EH (cell line): ENCODE measurements at places on chromosomes 5 and 9.

GRCh38 chr5:159781626-159782157 is 134.6 kb upstream of the ADRA1B start:
- peak; percentile 70 for DNase-seq

DNA sequence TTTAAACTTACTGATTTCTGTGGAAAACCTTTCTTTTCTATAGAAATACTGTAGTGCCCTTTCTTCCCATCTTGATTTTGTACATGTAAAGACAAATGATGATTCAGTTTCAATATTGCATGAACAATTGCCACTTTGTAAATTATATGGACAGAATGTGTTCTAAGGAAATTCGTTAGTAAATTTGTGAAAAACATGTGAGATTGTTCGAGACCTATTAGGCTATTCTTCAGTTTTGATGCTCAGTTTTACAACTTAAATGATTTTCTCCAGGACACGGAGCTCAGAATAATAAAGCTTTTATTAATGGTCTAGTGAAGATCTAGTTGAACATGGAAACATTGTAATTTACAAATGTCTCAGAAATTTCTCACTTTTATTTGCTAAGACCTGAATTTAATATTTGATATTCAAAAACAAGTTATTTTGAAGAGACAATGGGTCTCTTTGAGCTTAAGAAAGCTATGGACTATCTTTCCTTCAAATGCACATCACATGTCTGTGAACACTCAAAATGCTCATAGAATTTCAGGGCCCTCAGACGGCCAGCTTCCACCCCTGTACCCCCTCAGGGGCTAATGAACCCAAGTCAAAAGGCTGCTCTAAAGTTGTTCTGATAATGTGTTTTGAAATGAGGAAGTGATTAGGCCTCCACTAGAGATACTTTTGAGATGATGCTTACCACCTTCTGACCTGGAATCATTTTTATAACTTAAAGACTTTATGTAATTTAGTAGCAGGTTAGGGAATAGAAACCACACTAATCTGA is 54.1 kb upstream of the FSD1L start:
- no peak for DNase-seq

DNA sequence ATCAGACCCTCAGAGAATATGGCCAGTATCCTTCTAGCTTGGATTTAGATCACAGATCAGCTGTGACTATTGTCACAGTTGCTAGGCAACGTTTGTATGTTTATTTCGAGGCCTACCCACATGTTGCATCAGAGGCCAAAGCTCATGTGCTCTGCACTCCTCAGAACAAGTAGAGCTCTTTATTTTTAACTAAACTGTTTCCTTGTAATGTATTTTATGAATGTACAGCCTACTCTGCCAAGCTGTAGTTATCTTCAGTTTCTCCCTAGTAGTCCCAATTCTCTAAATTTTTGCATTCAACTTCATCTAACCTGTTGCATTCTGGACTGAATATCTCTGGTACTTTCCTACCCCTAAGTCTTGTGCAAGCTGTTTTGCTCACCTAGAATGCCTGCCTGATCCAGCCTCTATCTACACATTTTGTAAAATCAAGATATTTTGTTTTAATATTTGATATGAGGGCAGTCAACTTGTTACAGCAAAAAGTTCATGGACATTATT is 52.8 kb downstream of the CAST start:
- peak; percentile 84 for DNase-seq

GRCh38 chr9:137968235-137968634 is 90.7 kb downstream of the CACNA1B start:
- no peak for DNase-seq

GRCh38 chr5:1442222-1443145 is 2.8 kb downstream of the SLC6A3 start:
- DNase-seq, result no peak

- DNase-seq, result no peak
Measured at GRCh38 chr5:65015767-65016166, 247.0 kb downstream of the CWC27 start.

DNA sequence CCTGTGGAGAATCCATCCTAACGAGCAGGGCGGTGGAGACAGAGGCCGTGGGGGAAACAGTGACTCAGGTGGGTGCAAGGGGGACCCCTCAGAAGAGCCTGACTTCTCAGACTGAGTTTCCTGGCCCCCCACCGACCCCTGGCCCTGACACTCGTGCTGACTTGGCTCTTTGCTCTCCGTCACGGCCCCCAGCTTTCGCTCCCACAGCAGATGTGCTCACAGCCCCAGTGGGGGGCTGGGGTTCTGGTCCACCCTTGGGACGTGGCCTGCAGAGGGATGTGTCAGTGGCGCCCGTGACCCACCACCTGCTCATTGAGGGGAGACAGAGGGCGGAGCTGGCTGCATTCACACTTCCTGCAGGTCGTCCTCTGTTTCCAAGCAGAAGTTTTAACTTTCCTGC is 62.9 kb upstream of the IRX4 start:
- no peak for DNase-seq

DNA sequence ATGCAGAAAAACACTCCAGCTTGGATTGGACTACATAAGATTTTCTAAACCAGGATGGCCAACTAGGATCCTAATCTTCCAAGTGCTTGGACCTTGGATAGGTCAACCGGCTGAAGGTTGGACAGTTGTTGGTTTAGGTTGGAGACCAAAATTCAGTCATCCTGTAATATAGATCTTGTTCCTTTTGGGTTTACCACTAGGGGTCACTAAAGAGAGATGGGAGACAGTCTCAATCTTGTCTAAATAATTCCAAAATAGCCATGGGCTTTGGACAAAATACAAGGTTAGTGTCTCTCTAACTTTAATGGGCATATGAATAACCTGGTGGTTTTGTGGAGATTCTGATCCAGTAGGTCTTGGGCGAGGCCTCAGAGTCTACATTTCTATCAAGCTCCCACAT is 148.7 kb upstream of the ERCC6L2 start:
- peak; percentile 63 for DNase-seq

DNA sequence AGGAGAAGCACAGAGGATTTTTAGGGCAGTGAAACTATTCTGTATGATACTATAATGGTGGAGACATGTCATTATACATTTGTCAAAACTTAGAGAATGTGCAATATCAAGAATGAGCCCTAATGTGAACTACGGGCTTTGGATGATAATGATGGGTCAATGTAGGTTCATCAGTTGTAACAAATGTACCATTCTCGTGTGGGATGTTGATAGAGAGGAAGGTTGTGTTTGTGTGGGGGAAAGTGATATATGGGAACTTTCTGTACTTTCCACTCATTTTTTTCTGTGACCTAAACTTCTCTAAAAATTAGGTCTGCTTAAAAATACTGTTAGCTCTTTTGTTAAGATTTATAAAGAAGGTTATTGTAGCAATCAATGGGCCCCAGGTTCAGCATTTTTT is 138.9 kb downstream of the SPATA31D1 start:
- DNase-seq, result no peak

DNA sequence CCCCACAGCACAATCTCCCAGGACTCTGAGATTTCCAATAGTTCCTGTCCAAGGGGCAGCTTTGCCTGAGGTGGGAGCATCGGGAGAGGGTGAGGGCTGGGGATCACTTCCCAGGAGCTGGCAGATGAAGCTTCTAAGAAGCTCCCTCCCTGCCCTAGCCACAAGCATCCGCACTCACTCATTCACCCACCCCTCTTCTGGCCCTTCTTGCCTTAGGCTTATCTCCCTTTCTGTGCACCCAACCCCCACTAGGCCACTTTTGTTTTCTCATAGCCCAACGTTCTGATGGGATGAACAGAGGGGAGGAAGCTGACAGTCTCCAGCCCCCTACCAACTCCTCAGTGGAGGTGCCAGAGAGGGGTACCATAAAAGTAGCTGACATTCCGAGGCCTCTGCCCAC is 3.7 kb upstream of the PCDH1 start:
- DNase-seq, result no peak

GRCh38 chr5:150700246-150700593 is 642 bp downstream of the RBM22 start:
- no peak for DNase-seq

- no peak for DNase-seq
Measured at GRCh38 chr5:14383923-14384322, 197.7 kb upstream of the OTULINL start.

DNA sequence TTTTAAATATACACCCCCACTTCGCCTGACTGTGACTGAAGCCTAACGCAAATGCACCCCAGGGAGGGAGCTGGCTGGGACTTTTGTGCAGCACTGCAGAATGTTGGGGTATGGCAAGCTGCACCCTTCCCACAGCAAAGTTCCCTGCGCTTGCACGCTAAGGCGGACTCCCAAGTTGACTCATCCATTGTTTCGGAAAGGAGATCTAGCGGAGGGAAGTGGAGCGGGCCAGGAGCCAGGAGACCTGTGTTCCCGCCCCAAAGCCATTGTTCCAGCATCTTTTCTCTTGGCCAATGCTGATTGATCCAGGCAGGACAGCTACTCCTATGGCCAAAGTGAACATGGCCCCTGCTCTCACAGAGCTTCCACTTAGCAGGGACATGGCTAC is 202.9 kb downstream of the AOPEP start:
- DNase-seq, result no peak

GRCh38 chr5:35440409-35440808 is 177.3 kb upstream of the SPEF2 start:
- DNase-seq, result no peak
